Nucleus accumbens (tissue), 56 donors: ENCODE measurements at places on chromosomes 3 and 15.

GRCh38 chr15:70633103-70633831, 130.1 kb downstream of the UACA start:
- no peak for DNase-seq

DNA sequence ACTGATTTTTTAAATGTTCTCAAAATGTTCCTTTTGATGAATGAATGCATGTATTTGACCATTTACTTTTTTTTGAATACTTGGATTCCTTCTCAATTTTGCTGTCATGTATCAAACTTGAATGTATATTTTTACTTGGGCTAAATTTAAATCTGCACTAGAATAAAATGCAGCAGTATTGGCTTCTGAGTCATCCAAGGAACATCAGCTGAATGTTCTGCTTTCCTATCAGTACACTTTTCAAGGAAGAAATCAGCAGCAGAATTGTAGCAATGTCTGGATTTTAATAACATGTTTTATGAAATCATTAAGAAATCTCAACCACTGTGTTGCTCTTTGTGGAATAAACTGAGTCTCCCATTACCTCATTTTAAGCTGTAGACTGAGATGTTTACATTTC, 57.0 kb upstream of the COL6A6 start:
- no peak for DNase-seq

GRCh38 chr3:197491923-197492664, 63.7 kb downstream of the BDH1 start:
- no peak for DNase-seq

DNA sequence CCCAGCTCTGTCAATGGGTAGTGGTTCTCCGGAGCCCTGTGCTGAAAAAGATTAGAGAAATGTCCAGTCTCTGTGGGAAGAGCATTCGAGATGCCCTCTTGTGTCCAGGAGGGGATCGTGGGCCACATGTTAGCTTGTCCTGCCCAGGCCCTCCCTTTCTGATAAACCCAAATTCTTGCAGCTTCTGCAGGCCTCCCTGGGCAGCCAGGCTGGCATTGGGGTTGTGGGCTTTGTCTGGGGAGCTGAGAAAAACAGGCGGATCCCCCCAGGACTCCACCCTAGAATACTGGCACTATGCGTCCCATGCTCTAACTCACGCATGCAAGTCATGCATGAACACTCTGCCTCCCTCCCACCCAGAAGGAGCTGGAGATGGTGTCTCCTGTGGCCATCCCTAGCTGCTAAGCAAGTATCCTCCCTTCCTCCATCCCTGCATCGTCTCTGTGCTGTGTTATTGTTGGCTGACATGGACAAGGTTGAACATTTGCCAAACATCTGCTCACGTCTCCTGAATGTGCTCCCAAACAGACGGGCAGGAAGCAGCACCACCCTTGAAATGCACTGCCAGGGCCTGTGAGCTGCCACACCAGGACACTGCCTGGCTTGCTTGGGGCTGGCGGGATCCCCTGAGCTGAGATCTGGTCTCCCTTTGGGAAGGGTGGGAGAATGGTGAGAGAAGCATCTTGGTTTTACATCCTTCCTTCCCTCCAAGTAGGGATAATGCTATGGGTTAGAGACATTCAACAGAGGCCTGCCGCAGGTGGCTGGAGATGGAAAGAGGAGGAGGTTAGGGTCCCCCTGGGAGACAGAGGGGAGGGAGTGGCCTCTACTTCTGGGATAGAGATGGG, 26.5 kb downstream of the CFAP161 start:
- no peak for DNase-seq

DNA sequence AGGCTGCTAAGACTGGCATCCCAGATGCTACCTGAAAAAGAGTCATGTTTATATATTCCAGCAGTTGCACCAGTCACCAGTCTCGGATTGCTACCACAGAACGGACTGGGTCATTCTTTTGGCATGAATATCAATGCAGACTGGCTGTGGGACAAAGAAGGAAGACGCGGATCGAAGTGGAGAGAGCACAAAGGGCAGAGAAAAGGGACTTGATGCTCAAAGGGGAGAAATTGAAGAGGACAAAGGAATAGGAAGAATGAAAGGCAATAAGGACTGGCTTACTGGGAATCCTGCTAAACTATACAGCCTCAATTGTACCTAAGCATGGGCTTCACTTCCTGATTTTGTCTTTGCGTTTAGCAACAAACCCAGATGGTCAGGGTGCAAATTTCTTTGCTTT, 15.3 kb upstream of the DIS3L start:
- no peak for DNase-seq

- no peak for DNase-seq
Observed at GRCh38 chr3:97930018-97930417, 42.2 kb downstream of the RIOX2 start.

- no peak for DNase-seq
Observed at GRCh38 chr15:90469723-90470122, 60.0 kb upstream of the CRTC3 start.

GRCh38 chr3:173743516-173743915, 346.0 kb downstream of the NLGN1 start:
- no peak for DNase-seq

DNA sequence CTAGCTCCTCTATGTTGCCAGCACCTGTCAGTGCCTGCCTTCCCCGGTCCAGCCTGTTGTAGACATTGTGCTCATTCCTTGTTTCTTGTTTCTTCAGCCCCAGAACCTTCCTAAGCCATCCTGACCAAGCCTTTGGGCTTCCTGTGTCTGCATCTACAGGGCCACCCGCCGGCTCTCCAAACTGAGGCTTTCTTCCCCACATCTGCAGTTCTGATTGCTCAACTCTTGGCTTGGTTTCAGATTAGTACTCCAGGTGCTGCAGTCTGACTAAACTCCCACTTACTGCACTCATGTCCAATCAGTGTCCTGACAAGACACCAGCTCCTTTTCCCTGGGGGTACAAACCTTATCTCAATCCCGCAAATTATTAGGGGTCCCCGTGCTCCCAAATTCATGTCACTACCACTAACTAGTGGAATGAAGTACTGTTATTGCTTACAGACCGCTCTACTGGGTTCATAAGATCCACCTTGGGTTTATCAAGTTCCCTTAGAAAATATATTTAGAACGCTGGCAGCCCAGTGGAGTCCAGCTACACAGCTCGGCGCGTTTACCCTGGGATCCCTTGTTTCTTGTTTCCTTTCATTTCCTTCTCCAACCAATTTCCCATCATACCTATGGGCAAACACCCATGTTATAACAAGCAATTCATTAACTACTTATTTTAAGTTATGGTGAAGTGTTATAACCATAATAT, 114.2 kb upstream of the TJP1 start:
- no peak for DNase-seq

DNA sequence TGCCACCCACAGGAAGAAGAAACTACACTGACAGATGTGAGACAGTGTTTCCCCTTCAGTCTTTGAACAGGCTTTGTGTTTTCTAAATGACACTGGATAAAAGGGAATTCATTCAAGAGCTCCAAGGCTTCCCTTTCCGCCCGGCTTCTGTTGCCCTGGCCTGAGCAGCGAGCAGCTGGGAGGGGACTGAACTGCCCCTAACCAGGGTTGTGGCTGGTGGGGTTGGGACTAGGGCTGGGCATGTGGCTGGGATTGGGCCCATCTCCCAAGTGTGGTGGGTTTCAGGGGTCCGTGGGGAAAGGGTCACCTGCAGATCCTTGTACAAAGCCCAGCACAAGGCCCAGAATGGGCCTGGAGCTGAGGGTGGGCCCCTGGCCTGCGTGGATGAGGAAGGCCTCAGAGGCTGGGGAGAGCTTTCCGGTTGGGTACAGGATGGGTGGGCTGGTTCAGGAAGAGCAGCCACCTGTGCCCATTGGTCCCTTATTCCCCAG, 10.4 kb downstream of the VILL start:
- no peak for DNase-seq

- no peak for DNase-seq
Observed at GRCh38 chr3:98513091-98513511, 9.6 kb downstream of the CLDND1 start.

GRCh38 chr15:50879016-50879617, 29.4 kb upstream of the AP4E1 start:
- DNase-seq = no peak

- no peak for DNase-seq
Observed at GRCh38 chr3:39385456-39386090, 2.4 kb downstream of the SLC25A38 start.

DNA sequence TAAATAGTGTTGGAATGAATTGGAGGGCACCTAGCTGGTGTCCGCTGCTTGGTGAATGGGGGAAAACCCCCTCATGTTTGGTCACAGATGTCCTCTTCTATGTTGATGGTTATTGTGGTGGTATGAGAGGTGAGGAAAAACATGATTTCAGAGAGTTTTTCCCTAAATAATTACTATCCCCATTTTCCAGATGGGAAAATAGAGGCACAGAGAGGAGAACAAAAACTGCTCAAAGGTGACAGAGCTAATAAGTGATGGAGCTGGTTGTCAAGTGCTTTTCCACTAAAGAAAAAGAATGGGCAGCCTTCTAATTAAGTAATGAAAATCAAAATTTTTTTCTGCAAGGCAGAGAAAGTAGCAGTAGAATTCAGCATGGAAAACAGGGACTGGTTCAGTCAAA, 30.2 kb upstream of the CFAP161 start:
- no peak for DNase-seq

DNA sequence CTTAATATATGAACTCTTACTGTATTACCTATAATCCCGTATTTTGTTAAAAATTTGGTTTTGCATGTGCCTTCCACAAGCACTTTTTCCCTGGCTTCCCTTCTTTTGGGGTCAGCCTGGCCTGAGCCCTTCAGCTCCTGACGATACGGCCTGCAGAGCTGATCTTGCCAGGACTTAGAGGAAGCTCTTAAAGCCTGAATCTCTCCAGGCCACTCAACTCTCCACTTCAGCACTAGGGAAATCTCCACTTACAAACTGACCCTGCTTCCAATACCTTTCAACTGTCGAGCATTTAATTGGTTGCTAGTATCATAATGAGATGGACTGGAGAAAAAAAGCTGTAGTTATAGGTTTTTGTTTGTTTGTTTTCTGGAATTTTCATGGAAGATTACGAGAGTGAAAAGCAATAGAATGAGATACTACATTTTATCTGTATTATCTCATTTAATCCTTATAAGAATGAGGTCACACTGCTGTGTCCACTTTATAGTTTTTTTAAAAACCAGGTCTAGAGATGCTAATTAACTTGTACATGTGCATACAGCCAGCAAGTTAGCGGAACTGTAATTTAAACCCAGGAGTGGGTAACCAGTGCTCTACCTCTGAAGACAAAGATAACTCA, 54.8 kb downstream of the ZBTB38 start:
- no peak for DNase-seq

DNA sequence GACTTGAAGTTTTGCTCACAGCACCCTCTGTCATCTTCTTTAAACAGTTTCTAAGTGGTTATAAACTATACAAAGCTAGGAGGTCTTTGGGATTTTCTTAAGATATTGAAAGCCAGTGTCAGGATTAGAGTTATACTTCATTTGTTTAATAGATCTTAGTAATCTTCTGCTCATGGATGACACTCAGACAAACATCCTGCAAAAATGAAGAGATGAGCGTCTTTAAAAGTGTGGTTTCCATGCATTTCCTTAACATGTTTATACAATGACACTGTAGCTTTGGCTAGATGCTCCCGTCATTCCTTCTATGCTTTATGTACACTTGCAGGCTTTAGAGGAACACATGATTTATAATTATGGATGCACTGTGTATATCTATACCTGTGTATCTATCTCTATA, 182.2 kb downstream of the NAALADL2 start:
- DNase-seq = no peak

DNA sequence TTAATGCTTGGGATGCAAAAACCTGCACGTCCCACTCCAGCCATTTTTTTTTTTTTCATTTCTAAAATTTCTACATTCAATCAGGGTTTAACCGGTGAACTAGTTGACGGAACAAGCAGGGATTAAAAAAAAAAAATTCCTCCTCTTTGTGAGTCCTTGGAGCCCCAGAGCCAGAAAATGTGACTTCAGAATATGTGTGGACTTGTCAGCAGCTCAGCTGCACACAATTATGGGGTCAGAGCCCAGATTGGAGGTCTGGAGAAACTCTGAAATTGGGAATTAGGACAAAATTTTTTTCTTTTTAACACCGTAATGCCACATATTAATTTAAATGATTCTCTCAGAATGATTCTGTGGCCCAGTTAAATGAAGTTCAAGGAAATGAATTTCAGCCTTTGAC, 921.0 kb upstream of the CFAP20DC start:
- no peak for DNase-seq

- DNase-seq = no peak
Observed at GRCh38 chr3:69770976-69771634, 31.8 kb downstream of the MITF start.

GRCh38 chr3:155608228-155608920, 136.5 kb downstream of the PLCH1 start:
- DNase-seq = no peak
